ENCODE measurements at places on chromosomes 16 and 17.

GRCh38 chr17:13346996-13347762 lies 254.6 kb downstream of the HS3ST3A1 start:
- no peak for DNase-seq

- no peak for DNase-seq
Observed at GRCh38 chr17:9220398-9221146, 199.3 kb downstream of the NTN1 start.

DNA sequence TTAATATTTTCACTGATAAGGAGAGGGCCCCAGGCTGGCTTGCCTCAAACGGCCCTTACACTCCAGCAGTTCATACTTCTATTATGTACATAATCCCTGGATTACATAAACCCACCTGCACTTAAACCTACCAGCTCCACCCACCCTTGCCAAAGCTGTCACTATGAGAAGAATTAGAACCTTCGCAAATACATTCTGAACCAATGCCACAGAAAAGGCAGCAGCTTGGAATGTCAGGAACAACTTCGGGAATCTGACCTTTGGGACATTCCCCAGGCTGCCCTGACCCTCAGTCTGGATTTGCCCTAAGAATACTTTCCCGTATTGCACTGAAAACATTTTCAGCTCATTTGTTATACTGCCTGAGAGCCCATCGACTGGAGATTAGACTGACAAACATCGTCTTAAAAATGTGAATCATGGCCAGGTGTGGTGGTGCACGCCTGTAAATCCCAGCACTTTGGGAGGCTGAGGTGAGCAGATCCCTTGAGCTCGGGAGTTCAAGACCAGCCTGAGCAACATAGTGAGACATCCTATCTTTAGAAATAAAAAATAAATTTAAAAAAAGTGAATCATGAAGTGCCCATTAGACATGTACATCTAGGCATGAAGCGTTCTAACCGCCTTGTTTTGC lies 21.0 kb upstream of the SEC14L1 start:
- no peak for DNase-seq

DNA sequence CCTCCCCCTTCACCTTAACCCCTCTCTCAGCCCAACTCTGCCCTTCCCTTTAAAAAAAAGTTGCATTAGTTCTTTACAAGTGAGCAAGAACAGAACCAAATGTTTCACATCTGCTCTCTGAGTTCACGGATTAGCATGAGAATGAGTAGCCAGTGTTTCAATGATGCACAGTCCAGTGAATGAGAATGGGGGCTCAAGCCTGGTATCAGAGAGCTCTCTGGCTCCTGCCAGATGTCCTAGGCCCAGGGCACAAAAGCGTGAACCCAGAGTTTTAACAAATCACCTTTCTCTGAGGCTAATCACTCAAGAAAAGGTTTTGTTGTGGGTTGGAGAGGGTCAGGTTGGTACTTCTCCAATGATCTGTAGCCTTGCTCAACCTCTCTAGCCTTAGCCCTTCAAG lies 41.5 kb upstream of the HS3ST3A1 start:
- no peak for DNase-seq

GRCh38 chr16:3762107-3762750 lies 44.9 kb upstream of the TRAP1 start:
- DNase-seq, result no peak

DNA sequence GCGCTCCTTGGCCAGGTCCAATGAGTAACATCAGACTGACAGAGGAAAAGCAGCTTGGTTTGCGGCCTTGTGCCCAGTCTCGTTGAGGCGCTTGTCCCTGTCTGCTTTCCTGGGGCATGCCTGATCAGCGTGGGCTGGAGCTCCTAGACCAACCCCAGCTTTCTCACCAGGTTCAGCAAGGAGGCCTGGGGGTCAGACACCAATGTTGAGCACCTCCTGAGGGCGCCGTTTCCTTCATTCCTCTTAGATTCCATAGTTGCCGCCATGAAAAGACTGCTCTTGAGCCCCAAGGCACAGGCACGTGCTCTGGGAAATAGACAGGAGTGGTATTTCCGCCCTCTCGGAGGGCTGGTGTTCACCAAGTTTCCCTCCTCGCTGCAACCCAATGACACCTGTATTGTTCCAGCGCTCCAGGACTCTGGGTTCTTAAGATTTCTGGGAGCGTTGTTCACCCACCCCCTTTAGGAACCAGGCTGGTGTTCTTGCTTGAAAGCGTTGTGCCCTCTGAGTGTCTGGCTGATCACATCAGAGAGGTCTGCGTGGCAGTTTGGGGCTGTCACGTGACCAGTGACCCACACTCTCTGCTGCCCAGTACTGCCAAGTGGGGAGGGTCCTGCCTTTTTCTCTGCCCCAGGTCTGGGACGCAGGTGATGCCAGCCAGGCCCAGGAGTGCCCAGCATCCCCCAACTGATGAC lies 18.0 kb downstream of the KCTD2 start:
- no peak for DNase-seq

DNA sequence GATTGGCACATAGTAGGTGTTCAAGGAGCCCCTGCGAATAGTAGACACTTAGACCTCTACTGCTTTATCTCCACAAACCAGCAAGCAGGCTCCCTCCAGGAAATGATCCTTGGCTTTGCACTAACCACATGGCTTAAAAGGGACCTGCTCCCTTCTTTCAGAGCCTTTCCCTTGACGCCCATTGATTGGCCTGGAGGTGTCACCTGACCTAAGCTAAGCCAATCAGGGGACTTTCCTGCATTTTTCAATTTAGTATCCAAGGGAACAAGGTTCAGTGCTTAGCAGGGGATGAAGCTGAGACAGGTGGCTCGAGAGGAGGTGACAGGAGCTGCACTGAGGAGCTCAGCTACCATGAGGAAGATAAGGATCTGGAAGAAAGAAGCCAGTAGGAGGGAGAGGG lies 52.8 kb downstream of the CLEC19A start:
- peak; percentile 76 for DNase-seq

DNA sequence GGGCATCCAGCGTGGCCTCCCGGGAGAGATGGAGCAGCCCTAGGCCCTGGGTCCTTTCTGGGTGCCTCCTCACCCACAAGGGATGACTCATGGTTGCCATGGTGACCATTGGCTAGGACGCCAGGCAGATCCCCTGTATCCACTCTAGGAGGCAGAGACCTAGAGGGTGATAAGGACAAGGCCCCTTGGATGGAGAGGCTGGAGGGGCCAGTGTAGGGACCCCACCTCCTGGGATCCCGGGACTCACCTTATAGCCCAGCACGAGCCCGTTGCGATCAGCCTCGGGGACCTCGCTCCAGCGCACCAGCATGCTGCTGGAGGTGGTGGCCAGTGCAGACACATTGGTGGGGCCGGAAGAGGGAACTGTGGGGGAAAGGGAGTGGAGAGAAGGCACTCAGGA lies 82.2 kb upstream of the CDC42EP4 start:
- peak; percentile 63 for DNase-seq

DNA sequence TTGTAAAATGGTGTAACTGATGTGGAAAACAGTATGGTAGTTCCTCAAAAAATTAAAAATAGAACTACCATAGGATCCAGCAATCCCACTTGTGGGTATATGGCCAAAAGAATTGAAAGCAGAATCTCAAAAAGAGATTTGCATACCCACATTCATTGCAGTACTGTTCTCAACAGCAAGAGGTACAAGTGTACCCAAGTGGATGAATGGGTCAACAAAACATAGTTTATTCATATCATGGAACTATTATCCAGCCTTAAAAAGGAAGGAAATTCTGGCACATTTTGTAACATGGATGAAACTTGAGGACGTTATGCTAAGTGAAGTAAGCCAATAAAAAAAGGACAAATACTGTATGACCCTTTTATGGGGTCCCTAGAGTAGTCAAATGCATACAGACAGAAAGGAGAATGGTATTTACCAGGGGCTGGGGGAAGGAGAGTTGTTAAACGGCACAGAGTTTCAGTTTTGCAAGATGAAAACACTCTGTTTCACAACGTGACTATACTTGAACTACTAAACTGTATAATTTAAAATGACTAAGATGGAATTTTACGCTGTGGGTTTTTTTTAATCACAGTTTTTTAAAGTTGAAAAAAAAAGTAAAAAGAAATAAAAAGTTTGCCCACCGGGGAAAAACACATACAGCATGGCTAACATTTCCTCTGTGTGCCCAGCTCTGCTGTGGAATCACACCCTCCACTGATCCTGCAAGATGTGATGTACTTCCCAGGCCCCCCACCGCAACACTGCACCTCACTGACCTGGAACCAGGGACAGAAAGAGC lies 6.1 kb downstream of the TVP23A start:
- DNase-seq, result no peak

GRCh38 chr17:9837551-9838471 lies 12.1 kb downstream of the GLP2R start:
- no peak for DNase-seq

DNA sequence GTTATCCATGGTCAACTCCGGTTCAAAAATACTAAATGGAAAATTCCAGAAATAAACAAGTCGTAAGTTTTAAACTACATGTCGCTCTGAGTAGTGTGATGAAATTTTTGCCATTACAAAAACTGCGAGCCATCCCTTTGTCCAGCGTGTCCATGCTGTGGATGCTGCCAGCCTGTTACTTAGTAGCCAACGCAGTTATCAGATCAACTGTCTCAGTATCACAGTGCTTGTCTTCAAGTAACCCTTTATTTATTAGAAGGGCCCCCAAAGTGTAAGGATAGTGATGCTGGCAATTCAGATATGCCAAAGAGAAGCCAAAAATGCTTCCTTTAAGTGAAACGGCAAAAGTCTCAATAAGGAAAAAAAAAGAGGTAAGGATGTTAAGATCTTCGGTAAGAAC lies 23.9 kb downstream of the SNN start:
- DNase-seq, result no peak

GRCh38 chr16:10676284-10676683 lies 18.4 kb downstream of the TEKT5 start:
- no peak for DNase-seq

- no peak for DNase-seq
Observed at GRCh38 chr17:8658810-8659209, 28.3 kb upstream of the MYH10 start.

GRCh38 chr16:69833357-69834282 lies 71.5 kb downstream of the WWP2 start:
- peak; percentile 85 for DNase-seq

GRCh38 chr16:20393801-20394577 lies 10.5 kb downstream of the PDILT start:
- DNase-seq, result no peak

DNA sequence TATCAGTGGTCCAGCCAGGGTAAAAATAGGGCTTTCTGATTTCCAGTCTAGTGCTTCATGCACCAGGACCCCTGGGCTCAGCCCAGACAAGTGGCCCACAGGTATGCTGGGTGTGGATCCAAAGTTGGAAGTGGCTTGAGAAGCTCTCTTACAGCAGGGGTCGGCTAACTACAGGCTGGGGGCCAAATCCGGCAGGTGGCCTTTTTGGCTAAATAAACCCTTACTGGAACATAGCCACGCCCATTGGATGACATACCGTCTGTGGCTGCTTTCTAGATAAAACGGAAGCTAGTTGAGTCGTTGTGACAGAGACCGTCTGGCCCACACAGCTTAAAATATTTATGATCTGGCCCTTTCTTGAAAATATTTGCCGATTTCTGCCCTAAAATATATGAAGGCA lies 119.0 kb upstream of the CDC42EP4 start:
- no peak for DNase-seq

DNA sequence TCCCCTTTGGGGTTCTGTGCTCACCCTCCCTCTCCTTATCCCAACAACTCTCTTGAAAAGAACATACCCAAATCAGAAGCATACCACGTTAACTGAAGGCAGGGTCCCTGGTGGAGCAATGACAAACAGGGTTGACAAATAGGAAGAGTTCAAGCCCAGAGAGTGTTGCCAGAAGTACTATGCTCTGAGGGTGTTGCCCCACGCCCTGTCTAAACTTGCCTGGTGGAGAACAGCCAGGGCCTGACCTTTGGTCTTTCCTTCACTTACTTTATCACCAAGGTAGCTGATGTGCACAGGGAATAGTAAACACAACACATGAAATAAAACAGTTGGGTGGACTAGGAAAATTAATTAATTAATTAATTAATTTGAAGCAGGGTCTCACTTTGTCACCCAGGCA lies 23.3 kb downstream of the ZNF75A start:
- no peak for DNase-seq

DNA sequence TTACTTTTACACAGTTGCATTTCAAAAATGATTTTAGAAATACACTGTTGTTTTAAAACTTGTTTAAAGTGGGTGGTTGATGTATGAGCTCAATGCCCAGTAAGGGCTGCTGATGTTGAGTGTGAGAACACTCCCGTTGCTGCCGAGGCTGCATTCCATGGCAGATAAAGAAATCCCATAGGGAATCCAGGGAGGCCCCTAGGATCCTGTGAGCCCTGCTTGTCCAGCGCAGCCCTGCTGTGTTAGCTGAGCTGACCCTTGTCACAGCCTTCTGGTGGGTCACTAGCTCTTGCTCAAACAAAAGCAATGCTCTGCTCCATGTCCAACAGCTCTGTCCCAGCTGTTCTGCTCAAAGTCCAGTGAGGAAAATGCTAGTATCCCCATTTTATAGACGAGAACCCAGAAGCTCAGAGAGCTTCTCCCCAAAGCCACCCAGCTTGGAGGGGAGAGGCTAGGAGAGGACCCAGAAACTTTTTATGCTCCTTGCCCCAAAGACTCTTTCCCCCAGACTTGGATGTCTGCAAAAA lies 18.6 kb upstream of the COL1A1 start:
- no peak for DNase-seq

- DNase-seq, result no peak
Observed at GRCh38 chr17:74579900-74580299, 12.2 kb downstream of the CD300LD start.

DNA sequence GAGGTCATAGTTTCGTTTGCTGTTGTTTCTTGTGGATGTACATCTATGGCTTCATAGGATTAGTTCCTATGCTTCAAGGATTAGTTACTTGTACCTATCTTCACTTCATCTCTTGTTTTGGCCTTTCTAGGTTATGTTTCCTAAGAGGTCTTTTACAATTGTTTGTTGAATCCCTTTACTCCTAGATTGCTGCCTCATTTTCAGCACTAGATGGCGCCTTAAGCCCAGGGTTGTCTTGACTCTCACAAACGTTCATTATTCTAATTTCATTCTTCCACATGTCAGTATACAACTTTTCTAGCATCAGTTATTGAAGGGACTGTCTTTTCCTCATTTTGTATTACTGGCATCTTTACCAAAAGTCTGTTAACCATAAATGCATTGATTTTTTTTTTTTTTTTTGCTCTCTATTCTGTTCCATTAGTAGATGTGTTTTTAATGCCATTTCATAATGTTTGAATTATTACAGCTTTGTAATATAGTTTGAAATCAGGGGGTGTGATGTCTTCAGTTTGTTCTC lies 45.0 kb upstream of the NACA2 start:
- DNase-seq, result peak; percentile 68

DNA sequence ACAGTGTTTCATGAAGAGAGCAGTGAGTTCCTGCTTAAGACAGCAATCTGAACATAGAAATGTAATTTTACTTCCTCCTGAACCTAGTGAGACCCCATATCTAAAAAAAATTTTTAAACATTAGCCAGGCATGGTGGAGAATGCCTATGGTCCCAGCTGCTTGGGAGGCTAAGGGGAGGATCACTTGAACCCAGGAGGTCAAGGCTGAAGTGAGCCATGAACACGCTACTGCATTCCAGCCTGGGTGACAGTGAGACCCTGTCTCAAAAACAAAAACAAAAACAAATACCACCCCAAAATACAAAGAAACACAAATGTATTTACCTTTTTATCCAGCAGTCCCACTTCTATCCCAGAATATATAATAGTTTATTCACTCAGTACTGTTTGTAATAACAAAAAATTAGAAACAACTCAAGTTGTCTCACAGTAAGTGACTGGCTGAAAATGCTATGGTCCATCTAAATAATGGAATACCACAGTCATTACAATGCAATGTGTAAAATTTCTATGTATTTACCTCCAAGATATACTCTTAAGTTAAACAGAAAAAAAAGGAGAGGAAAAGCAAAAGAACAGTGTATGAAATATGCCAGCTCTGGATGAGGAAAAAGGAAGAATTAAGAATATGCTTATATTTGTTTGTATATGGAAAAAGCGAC lies 16.3 kb downstream of the CFDP1 start:
- no peak for DNase-seq
